ENCODE measurements at places on chromosomes 5 and 9.

GRCh38 chr9:87950765-87951488 is 23.4 kb downstream of the CDK20 start:
- DNase-seq: no peak

- DNase-seq: no peak
Observed at GRCh38 chr5:125829349-125829748, 593.9 kb upstream of the GRAMD2B start.

- no peak for DNase-seq
Observed at GRCh38 chr5:149995385-149996204, 4.9 kb downstream of the TIGD6 start.

DNA sequence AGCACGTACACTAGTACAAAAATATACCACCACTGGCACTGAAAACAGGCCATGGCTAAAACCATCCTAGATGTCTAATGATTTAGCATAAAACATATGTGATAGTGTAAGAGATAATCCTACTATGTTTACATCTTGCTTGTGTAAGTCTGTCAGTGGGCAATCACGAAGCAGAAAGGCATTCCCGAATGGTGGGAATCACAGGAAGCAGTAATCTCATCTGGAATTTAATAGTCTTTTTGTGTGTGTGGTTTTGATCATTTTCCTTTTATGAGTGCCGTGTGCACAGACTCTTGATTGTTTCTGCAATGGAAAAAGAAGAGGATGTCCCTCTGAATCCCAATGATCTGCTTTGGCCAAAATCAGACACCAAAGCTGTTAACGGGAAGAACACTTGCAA is 200.5 kb downstream of the EBF1 start:
- DNase-seq: no peak

GRCh38 chr5:151720215-151720614 is 33.5 kb upstream of the SPARC start:
- no peak for DNase-seq

GRCh38 chr9:136135326-136136126 is 16.9 kb upstream of the TMEM250 start:
- DNase-seq: no peak

DNA sequence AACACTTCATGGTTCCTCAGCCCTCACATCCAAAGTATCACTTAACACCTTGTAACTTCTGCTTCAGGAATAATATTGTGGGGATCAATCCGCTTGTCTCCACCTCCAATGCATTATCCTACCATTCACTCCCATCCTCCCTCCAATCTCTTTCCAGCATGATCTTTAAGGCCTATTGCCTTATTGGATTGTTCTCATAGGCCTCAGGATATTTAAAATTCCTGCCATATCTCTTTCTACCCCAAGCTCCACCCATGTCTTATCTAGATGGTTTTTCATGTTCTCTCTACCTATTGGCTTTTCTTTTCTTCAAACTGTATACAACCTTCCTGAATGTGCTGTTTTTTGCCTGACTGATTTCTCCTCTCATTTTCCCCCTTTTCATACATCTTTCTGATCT is 7.2 kb downstream of the KDM4C start:
- DNase-seq: no peak

DNA sequence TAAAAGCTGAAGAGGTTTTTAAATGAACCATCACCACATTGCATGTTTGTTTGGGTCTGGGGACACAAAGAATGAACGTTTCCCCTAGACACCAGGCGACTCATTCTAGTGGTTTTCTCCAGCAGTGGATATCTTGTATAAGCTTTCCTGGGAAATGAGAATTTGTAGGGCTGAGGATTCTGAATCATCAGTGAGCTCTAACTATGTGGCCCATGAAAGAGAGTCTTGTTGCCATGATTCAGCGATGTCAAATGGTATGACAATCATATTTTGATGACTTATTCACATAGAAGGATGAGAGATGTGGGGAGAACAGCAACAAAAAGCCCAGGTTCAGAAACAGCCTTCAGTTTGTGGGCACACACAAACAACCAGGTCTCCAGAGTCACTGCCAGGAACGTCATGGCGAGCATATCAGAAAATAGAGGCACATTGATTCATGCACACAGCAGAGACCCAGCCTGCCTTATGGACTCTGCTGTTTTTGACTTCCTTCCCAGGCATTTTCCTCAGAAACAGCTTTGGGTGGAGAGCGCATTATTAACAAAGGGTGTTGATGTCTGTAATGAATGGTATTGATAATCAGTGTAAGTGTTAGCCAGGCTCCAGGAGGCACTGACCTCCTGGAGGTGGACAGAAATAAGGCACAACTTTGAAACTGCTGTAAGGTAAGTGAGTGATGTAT is 13.3 kb downstream of the ZNF474 start:
- DNase-seq: no peak

GRCh38 chr5:129246088-129246487 is 151.5 kb downstream of the ISOC1 start:
- no peak for DNase-seq

GRCh38 chr5:61496446-61496845 is 164.4 kb downstream of the ZSWIM6 start:
- no peak for DNase-seq

DNA sequence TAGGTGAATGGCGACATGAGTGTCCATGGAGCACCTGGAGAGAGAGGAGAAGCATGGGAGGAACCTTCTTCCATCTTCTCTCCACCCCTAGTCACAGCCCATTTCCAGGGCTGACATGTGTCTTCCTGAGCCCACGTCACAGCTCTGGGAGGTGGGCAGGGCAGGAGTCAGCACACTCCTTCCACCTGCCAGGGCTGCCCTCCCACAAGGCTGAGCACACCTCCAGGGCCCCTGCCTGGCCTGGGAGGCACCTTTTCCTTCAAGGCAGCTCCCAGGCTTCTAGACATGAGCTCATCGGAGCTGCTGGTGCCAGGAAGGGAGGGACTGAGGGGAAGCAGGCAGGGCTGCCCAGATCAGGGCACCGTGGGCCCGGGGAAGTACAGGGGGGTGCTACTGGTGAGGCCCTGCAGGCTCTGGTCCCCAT is 13.6 kb upstream of the SYNPO start:
- DNase-seq: no peak

- DNase-seq: no peak
Observed at GRCh38 chr5:53913941-53914340, 353.5 kb downstream of the NDUFS4 start.

- DNase-seq: no peak
Observed at GRCh38 chr5:105057001-105057436, 1494.4 kb upstream of the NUDT12 start.

- no peak for DNase-seq
Observed at GRCh38 chr5:92678640-92679039, 902.4 kb downstream of the NR2F1-AS1 start.

DNA sequence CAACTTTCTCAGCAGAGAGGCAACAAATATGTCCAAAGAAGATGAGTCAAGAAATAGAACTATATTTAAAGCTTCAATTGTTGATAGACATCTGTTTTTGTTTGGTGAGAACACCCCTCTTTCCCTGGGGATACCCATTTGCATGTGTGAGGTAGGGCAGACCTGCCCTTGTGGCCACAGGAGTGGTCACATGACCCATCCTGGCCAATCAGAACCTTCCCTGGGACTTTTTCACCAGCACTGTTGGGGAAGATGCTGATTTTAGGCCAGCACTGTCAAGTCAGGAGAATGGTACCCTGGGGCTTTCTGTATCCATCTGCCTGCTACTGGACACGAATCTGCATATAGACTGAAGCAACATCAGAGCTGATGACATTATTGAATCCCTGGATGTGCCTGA is 211.2 kb downstream of the CDK5RAP2 start:
- no peak for DNase-seq

- no peak for DNase-seq
Observed at GRCh38 chr5:108660291-108660690, 87.4 kb upstream of the FER start.

DNA sequence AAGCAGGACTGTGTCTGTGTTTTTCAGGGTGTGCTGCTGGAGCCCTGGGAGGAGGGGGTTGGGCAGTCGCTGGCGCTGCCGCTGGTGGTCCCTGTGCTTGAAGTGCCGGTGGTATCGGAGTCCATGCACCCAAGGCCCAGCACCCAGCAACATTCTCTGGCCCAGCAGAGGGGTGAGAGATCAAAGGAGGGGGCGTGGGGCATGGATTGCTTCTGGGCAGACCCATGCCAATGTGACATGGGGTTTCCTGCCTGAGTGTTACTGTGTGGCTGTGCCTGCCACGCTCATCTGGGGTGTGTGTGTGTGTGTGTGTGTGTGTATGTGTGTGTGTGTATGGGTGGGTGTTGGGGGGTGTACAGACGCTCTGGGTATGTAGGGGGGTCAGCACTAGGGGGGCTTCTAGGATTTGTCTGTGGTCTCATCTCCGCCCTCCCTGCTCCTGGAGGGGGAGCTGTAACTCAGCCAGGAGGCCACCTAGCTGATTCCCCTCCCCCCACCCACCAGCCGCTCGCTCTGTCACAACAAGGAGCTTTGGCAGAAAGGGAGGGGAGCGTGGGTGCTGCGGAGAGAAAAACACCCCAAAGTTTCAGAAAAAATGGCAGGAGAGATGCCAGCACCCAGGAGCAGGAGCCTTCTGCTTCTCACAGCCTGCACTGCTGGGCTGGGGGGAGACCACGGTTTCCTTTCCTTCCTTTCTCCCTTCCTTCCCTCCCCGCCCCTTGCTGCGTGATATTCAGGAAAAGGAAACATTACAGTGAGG is 35.9 kb upstream of the HSPA9 start:
- no peak for DNase-seq

- DNase-seq: no peak
Observed at GRCh38 chr5:35195472-35195852, 34.8 kb downstream of the PRLR start.

- DNase-seq: no peak
Observed at GRCh38 chr5:93062548-93062947, 518.5 kb downstream of the NR2F1-AS1 start.

GRCh38 chr5:61659221-61659696 is 327.2 kb downstream of the ZSWIM6 start:
- no peak for DNase-seq

DNA sequence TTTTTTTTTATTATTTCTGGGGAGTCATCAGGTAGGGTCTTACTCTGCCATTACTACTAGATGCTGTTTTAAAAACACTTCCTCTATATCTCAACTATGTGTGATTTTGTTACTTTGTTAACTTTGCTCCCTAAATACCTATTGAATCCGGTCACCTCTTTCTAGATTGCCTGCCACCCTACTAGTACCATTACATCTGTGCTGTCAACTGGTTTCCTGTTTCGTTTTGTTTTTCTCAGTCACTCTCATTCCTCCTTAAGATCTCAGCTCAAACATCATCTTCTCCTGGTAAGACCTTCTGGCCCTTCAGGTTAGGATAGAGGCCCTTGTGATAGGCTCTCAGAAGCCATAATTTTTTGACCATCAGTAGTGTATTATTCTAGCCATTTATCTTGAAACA is 324.2 kb upstream of the ATP10B start:
- DNase-seq: no peak

- no peak for DNase-seq
Observed at GRCh38 chr5:164672931-164673694, 1167.7 kb downstream of the MAT2B start.

GRCh38 chr5:91712718-91713117 is 329.6 kb upstream of the ARRDC3 start:
- DNase-seq: no peak

DNA sequence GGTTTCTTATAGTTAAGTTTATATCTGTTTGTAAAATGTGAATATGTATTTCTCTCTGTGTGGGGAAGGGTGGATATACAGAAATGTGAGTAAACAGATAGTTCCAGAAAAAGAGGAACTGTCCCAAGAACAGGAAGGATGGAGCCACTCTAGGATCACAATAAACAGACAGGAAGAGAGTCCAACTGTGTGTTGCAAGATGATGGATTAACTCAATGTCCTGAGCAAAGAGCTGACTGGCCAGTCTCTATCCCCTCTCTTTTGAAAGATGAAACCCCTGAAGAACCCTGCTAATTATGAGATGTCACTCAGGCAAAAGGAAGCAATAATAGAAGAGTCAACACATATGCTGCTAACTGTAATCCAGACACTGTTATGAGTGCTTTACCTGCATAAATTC is 202.7 kb downstream of the SEMA6A start:
- no peak for DNase-seq

DNA sequence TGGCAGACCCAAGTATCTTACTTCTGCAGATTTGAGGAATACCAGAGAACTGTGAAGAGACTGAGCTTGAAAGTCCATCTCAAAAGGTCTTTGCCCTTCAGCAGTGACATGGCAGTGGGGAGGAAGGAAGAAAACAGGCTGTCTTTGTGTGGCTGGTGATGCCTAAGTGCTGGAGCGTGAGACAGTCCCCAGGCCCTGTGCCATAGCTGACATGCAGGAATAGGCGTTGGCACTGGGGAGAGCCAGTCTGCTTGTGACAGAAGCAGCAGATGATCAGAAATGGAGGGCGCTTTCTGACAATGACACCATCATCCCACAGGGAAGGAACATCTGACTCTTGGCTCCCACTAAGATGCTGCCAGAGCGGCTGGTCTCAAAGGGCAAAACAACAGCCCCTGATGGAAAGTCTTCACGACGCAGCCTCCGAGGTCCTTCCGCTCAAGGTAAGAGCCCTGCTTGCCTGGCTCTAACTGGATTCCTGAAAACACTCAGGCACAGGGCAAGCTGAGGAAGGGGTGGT is 15.5 kb upstream of the GLRX start:
- DNase-seq: no peak

GRCh38 chr9:123686131-123686828 is 243.6 kb downstream of the DENND1A start:
- no peak for DNase-seq

GRCh38 chr9:124512806-124513204 is 5.6 kb upstream of the NR5A1 start:
- DNase-seq: no peak
